Kidney capillary endothelial cell (primary cell): ENCODE measurements at places on chromosomes 6 and 20.

DNA sequence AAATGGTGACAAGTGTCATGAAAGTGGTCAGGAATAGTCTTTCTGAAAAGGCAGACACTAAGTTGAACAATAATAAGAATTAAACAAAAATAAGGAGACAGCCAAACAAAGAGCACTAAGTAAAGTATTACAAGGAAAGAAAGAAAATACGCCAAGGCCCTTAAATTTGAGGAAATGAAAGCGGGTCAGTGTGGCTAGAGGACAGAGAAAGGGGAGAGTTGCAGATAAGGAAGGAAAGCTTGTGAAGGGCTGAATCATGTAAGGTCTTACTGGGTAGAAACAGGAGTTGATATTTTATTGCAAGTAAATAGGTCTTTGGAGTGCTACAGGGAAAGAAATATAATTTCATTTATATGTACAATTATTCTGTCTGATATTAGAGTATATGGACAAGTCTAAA lies 732.1 kb downstream of the EPHA7 start:
- no peak for DNase-seq

- no peak for DNase-seq
These were observed 51.9 kb downstream of the L3MBTL3 start for GRCh38 chr6:130070326-130070725.

DNA sequence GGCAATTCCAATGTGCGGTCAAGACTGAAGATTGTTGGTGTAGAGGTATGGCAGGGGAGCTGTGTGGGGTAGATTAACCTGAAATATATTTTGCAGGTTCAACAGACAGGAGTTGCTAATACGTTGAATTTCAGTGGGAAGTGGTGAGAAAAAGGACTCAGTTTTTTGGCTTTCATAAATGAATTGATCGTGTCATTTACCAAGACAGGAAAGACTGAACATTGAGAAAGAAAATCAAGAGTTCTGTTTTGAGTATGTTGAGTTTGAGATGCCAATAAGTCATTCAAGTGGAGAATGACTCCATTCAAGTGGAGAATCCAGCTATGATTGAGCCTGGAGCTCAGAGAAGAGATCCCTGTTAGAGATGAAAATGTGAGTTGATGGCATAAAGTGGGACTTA lies 31.1 kb downstream of the NFYA start:
- DNase-seq: no peak

DNA sequence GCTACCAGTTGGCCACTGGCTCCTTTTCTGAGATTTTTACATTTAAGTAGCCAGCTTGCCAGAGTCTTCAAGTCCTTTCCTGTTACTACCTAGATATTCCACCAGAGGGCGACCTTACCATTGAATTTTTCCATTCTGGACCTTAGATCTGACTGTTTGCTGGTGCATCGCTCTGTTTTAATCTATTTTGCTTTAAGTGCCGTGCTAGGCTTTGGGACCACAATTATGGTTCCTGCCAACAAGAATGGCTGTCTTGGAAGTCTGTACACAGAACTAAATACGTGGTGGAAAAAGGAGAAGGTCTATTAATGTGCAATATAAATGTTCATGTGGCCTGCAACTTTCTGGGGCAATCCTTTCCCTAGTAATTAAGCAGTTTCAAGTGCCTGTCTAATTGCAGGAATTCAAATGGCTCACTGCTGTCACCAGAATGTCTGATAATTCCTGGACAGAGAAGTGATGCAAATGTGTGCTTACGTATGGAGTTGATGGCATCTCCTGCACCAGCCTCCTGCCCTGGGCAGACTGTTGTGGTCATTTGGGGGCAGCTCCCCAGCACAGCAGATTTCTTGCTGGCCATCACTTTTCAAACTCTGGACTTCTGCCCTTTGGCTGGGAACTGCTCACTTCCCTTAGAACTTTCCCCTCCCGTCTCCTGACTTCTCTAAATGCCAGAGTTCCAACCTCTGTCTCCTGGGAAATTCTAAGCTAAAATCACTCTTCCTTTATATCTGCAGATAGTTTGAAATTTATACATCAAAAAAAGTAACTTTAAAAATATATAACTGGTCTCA lies 5.6 kb upstream of the HLA-DOA start:
- peak; percentile 77 for DNase-seq

GRCh38 chr6:152173957-152174356 lies 366.5 kb downstream of the ESR1 start:
- DNase-seq: no peak
